ENCODE measurements at places on chromosomes 7 and 10.

GRCh38 chr7:93242106-93242505, 9.9 kb downstream of the VPS50 start:
- no peak for DNase-seq

DNA sequence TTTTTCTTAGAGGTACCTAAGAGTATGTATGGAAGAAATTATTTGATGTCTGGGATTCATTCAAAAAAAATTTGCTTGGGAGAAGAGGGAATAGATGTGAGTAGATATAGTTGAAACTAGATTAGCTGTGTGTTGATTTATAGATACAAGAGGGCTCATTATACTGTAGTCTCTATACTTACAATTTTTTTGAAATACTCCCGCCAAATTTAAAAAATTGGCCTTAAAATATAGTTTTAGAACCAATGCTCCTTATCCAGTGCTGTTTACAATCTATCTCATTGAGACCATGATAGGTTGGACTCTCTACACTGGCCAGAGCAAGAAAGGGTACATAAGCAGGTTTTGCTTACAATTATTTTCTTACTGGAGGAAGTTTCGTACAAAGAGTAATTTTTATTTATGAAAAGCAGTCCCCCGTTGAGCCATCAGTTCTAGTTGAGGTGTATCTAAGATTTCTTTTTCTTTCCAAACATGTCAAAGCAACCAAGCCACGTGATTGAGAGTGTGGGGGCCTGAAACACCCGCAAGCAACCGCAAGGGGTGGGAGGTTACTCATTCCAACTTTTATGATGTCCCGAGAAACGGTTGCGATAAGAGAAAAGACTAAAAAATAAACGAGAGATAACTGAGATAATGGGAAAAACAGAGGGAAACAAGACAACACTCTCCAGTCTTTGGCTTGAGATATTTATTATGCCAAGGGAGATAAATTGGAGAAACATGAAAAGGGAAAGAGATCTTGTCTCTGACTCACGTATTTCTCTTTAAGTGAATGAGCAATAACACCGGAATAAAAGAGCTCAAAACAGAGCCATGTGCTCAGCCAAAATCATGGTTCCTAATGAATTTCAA, 729.2 kb downstream of the LRMDA start:
- DNase-seq = no peak

DNA sequence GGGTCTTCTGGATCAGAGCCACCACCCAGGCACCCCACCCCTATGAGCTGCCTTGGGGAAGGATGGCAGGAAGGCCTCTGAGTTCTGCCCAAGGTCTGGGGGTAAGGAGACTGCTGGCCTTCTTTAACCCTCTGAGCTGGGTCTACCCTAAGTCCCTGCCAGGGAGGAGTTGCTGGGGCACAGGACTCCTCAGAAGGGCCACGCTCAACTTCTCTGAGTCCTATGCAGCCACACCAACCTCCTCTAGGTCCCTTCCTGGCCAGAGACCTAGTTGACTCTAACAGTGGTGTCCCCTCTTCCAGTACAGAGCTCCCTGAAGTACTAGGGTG, 2.6 kb upstream of the NEURL1 start:
- DNase-seq = no peak

DNA sequence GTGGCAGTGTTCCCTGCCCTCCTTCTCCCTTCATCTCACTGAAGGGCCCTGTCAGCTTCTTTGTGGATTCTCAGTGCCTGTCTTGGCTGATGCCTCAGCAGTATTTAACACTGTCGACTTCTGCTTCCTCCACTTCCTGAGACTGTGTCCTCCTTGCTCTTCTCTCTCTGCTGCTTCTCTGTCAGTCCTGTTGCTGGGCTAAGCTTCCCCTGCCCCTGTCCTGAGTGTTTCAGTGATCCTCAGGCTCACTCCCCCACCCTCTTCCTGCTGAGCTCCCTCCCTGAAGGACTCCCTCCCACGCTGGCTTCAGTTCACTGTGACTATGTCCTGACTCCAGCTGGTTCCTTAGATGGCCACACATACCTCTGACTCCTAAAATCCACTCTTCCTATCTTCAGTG, 64.9 kb downstream of the CREM start:
- DNase-seq = peak; percentile 12

Measured in CMK (cell line).